Endothelial cell of umbilical vein (primary cell): ENCODE measurements at places on chromosomes 7 and 10. TPM values are rescaled to one million over a fixed set of nuclear protein-coding genes. Genes with fewer than 3 reads are reported as not detected.

GRCh38 chr7:132542895-132543294 is 33.4 kb downstream of the PLXNA4 start:
- H3K27me3 ChIP-seq = no peaks in the 10 kb centered on the region
- no peak for DNase-seq
- no peak overlapping the region for H3K4me3 ChIP-seq
- H3K27ac ChIP-seq = no peak overlapping the region
- peaks cover 1% of the 10 kb centered on the region for H3K4me1 ChIP-seq
- H3K36me3 ChIP-seq = no peaks in the 10 kb centered on the region

GRCh38 chr10:93431361-93431760 is 50.8 kb downstream of the MYOF start:
- DNase-seq = peak; percentile 66
- H3K36me3 ChIP-seq = no peaks in the 10 kb centered on the region
- no peaks in the 10 kb centered on the region for H3K27me3 ChIP-seq
- no peak overlapping the region for H3K4me3 ChIP-seq

GRCh38 chr7:266851-267840 is 22.8 kb upstream of the FOXL3 start:
- no peak overlapping the region for H3K4me3 ChIP-seq
- H3K27me3 ChIP-seq = no peaks in the 10 kb centered on the region
- H3K36me3 ChIP-seq = no peaks in the 10 kb centered on the region

GRCh38 chr7:126700807-126701604 is 551.7 kb downstream of the GRM8 start:
- H3K27me3 ChIP-seq = no peaks in the 10 kb centered on the region
- H3K27ac ChIP-seq = peak overlapping the region; percentile 89
- H3K36me3 ChIP-seq = no peaks in the 10 kb centered on the region
- H3K4me1 ChIP-seq = peaks cover 21% of the 10 kb centered on the region

IFIT1B gene
- total RNA-seq = not detected in 2 replicates

CLEC2L gene
- total RNA-seq = not detected in 2 replicates

TMEM196 gene
- total RNA-seq = not detected in 2 replicates

GJD4 gene
- total RNA-seq = not detected in 2 replicates

- no peaks in the 10 kb centered on the region for H3K4me1 ChIP-seq
- no peaks in the 10 kb centered on the region for H3K27me3 ChIP-seq
- peaks cover 5% of the 10 kb centered on the region for H3K36me3 ChIP-seq
- no peak overlapping the region for H3K4me3 ChIP-seq
- no peak for DNase-seq
Measured at GRCh38 chr7:133275446-133276095, 22.7 kb downstream of the EXOC4 start.

DNA sequence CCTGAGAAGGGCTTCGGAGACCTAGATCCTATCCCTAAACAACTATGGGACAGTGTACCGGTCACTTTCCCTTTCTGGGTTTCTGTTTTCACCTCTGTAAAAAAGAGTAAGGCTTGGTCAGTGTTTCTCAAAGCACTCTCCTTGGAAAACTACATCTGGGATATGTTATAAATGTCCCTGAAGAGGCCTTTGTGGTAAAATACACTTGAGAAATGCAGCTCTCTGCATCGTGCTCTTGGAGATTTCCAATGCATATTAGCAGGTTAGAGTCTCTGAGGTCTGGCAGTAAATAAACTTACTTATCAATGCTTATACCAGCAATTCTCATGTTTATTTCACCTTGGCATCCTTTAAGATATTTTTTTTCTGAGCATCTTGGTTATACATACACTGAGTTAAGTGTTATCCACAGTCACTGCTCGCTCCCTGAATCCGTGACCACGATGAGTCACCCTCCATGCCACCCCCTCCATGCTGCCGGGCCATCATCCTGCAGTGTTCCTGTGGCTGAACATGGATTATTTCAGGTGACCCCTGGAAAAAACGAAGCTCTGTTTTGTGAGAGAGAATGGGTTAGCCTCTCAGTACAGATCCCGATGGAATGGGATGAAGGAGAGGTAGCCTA is 3.3 kb upstream of the TBXAS1 start:
- peaks cover 19% of the 10 kb centered on the region for H3K27me3 ChIP-seq
- H3K36me3 ChIP-seq = no peaks in the 10 kb centered on the region
- DNase-seq = no peak
- no peak overlapping the region for H3K27ac ChIP-seq

GRCh38 chr10:91103384-91104192 is 116.9 kb upstream of the PCGF5 start:
- no peaks in the 10 kb centered on the region for H3K36me3 ChIP-seq
- DNase-seq = no peak
- H3K4me1 ChIP-seq = no peaks in the 10 kb centered on the region
- no peak overlapping the region for H3K27ac ChIP-seq

GRCh38 chr10:123398180-123398591 is 244.0 kb downstream of the BUB3 start:
- H3K4me1 ChIP-seq = no peaks in the 10 kb centered on the region
- no peak overlapping the region for H3K27ac ChIP-seq
- no peaks in the 10 kb centered on the region for H3K36me3 ChIP-seq
- H3K4me3 ChIP-seq = no peak overlapping the region
- no peaks in the 10 kb centered on the region for H3K27me3 ChIP-seq

GRCh38 chr10:77837925-77838595 is 88.5 kb downstream of the DLG5 start:
- H3K36me3 ChIP-seq = no peaks in the 10 kb centered on the region
- H3K4me3 ChIP-seq = no peak overlapping the region
- no peaks in the 10 kb centered on the region for H3K27me3 ChIP-seq
- peaks cover 10% of the 10 kb centered on the region for H3K4me1 ChIP-seq
- H3K27ac ChIP-seq = no peak overlapping the region

IDI2 gene
- not detected in 2 replicates for total RNA-seq

GRCh38 chr7:26346611-26347203 is 55.0 kb downstream of the SNX10 start:
- DNase-seq = no peak
- H3K4me3 ChIP-seq = no peak overlapping the region
- H3K36me3 ChIP-seq = no peaks in the 10 kb centered on the region
- peaks cover 7% of the 10 kb centered on the region for H3K27me3 ChIP-seq
- no peaks in the 10 kb centered on the region for H3K4me1 ChIP-seq

DNA sequence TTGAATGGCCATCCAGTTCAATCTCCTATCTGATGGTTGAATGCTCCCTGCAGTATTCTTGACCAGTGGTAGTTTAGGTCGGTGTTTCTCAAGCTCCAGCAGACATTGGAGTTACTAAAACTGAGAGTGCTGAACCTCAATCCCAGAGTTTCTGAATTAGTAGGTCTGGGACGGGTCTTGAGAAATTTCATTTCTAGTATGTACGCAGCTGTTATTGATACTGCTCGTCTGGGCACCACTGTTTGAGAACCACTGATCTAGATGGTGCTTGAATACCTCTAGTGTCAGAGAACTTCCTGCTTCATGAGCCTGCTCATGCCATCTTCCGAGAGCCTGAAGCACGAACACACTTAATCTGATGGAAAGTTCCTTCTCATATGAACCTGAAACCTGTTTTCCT is 99.4 kb upstream of the CREB5 start:
- H3K36me3 ChIP-seq = no peaks in the 10 kb centered on the region
- no peak overlapping the region for H3K4me3 ChIP-seq
- no peak overlapping the region for H3K27ac ChIP-seq
- no peak for DNase-seq
- H3K4me1 ChIP-seq = no peaks in the 10 kb centered on the region
- peaks cover 34% of the 10 kb centered on the region for H3K27me3 ChIP-seq

ELAPOR2 gene
- 43.8 and 63.5 TPM in 2 replicates for total RNA-seq

DNA sequence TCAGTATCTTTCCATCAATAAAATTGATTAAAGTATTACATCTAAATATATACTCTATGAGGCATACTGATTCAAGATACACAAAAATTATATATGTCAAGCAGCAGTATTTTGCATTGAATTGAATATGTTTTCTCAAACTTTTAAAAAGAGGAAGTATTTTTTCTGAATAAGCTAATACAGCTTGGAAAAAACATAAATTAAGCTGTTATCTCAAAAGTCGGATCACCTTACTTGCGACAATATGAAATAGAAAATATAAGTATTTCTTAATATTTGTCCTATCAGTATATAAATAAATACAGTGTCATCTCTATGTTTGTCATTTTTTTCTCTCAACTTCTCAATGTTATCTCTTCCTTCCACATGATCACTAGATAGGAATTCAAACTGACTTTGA is 139.3 kb downstream of the MBL2 start:
- no peaks in the 10 kb centered on the region for H3K27me3 ChIP-seq
- H3K36me3 ChIP-seq = no peaks in the 10 kb centered on the region
- no peak for DNase-seq
- H3K27ac ChIP-seq = peak overlapping the region; percentile 74
- H3K4me1 ChIP-seq = peaks cover 16% of the 10 kb centered on the region
